T1000 (cell line): ENCODE measurements at places on chromosomes 6 and 20.

DNA sequence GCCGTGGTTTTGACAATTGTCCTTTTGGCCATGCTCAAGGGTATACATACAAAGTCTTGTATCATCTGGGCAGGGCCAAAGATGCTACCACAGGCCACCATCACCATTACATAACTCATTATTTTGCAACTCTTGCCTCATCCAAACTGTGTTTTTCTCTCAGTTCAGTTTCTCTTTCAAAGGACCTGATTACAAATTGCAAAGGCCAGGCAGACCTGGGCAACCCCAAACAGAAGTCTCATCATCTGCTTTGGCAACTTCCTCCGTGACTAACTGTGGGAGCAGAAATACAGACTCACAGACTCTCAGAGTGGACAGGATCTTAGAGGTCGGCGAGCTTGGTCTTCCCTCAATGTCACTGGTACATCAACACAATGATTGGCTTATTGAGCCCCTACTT, 117.8 kb upstream of the NEDD9 start:
- DNase-seq = no peak

GRCh38 chr20:19809505-19809904, 51.4 kb downstream of the RIN2 start:
- DNase-seq = no peak

DNA sequence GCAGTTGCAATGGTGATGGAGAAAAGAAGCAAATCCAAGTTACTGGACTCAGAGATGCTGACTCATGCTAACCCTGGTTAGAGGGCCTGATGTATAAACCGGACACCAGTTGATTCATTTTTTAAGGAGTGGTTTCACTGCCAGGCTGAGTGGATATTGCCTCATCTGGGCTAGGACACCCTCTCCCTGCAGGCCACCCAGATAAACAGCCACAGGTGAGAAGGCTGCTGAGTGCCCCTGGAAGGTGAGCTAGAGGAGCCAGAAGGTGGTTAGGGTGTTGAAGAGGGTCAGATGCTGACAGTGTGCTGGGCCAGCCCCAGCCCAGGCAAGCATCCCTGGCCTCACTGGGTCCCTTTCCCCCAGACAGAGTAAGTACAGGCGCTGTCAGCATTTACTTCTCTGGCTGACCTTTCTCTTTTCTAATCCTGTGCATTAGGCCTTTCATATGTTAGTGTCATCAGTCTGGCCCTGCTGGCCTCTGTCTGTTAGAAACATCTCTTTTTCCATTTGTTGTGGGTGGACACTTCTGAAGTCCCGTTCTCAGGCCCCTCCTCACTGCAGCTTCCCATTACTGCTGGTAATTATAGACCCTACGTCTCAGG, 13.5 kb downstream of the EPB41L1 start:
- no peak for DNase-seq

DNA sequence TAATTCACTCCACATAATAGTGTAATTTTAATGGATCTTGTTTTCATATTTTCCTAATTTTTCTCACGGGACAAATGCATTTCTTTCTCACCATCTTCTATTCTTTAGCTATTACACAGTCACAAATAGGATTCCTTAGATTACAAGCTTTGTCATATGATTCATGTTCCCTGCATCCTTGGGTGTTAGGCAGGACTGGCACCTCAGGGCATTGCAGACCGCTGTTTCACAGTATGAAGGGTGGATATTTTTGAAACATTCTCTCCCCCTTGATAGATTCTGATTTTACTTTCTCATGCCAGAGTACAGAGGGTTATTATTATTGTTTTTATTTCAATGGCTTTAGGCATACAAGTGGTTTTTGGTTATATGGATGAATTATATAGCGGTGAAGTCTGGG, 602.5 kb downstream of the PHF3 start:
- DNase-seq = no peak
